Osteocyte (in vitro differentiated cells): ENCODE measurements at places on chromosomes 2 and 18. TPM values are rescaled to one million over a fixed set of nuclear protein-coding genes. Genes with fewer than 3 reads are reported as not detected.

GRCh38 chr2:1169291-1169949, 218.8 kb downstream of the SNTG2 start:
- no peak for DNase-seq

The KLHL29 gene
- 5.0 and 5.2 TPM in 2 replicates for total RNA-seq

GRCh38 chr2:40202798-40203400, 249.0 kb downstream of the SLC8A1 start:
- no peak for DNase-seq

The NEU2 gene
- total RNA-seq: not detected in 2 replicates

DNA sequence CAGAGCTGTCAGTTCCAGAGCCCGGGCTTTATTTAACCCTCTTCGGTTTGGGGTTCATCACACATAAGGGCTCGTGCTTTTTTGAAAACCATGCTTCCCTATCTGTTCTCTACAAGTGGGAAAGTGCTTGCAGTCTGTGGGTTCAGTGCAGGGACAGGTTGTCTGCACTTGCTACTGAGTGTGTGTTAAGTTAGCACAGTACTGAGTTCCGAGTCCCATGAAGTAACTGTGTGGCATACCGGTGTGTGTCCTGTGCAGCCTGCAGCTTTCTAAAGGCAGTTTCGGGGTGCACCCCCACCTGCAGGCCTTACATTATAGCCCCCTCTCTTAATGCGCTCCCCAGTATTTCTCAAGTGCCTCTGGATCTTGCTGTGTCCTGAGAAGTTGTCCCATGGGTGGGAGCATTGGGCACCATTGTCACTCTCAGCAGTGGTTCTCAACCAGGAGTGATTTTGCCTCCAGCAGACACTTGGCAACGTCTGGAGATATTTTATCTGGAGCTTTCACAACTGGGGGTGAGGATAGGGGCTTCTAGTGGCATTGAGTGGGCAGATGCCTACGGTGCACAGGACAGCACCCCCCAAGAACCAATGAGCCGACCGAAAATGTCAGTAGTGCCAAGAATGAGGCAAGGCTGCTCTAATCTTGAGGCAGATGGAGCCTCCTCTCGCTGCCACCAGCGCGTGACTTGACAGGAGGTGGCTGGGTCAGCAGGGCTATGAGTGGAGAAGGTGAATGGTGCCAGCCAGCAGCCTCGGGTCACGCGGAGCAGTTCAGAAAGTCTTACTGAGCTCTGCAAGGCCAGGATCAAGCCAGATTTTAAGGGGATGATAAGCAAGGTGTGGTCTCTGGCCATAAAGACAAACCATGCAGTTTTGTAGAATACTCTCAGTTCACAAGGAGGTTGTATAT, 152.2 kb downstream of the SMAD7 start:
- DNase-seq: peak; percentile 60

- DNase-seq: no peak
Observed at GRCh38 chr18:59853380-59853779, 46.4 kb upstream of the PMAIP1 start.

DNA sequence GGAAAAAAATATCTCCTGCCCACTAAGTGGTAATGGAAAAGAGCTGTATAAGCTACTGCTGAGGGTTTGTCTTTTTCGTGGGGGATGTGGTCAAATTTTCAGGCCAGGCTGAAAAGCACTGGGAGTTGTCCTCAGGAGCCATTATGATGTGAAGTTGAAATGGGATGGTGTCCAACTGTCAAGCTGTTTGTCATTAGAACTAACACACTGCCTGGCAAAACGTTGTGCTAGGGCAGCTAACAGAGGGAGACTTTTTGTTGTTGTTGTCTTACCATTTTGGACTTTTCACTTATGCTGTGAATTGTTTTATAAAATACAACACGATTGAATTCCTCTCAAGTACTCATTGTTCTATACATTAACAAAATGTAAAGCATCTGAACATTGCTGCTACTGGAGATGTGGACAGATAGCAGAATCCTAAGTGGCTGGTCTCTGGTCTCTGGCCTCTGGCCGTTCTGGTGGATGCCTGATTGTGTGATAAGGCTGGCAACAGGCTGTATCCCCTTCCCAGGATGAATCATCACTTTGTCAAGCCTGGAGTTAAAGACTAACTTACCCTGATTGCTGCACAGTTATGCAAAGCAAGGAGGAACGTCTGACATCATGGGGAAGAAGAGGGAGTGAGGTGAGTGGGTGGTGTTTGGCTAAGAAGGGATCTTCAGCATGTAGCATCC, 2.3 kb downstream of the MYO1B start:
- DNase-seq: no peak

- DNase-seq: no peak
Observed at GRCh38 chr2:215664847-215665525, 229.1 kb upstream of the FN1 start.

GRCh38 chr2:188598551-188598950, 306.9 kb downstream of the GULP1 start:
- DNase-seq: no peak

GRCh38 chr2:17573085-17573803, 32.7 kb downstream of the VSNL1 start:
- DNase-seq: no peak

The ANO7 gene
- total RNA-seq: 1.3 TPM in 2 replicates

GRCh38 chr2:235864733-235865515, 303.3 kb downstream of the GBX2 start:
- DNase-seq: no peak

The AOX1 gene
- 0.97 and 1.7 TPM in 2 replicates for total RNA-seq

The ARL4C gene
- total RNA-seq: 35.1 and 37.1 TPM in 2 replicates
